Gastroesophageal sphincter (tissue), 4 donors: ENCODE measurements at places on chromosomes 5 and 9. TPM values are rescaled to one million over a fixed set of nuclear protein-coding genes. Genes with fewer than 3 reads are reported as not detected.

Gene CTNNA1
- 423 TPM for total RNA-seq

GRCh38 chr5:175606409-175606808 is 51.5 kb upstream of the HRH2 start:
- ATAC-seq = no peak

DNA sequence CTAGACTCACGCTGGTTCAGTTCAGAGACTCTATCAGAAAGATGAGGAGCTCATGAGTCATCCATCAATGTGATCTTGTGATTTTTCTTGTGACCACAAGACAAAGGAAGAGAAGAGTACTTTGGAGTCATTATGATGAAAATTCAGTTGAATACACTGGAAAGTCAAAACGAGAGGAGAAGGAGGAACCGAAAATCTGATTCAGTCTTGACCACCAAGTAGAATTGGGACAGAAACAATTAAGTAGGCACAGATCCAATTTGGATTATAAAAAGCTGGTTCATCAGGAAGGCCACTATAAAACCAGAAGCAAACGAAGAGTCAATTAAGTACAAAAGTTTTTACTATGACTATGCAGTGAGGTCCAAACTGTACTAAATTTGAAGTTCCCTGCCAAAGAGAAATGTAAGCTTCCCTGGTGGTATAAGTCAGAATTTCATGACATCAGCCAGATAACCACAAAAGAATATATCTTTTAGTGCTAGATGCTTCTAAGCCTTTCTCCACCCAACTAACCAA is 90.9 kb downstream of the THBS4 start:
- ATAC-seq = peak; percentile 52

- no peak for ATAC-seq
Observed at GRCh38 chr5:88058625-88059024, 210.0 kb downstream of the TMEM161B start.

DNA sequence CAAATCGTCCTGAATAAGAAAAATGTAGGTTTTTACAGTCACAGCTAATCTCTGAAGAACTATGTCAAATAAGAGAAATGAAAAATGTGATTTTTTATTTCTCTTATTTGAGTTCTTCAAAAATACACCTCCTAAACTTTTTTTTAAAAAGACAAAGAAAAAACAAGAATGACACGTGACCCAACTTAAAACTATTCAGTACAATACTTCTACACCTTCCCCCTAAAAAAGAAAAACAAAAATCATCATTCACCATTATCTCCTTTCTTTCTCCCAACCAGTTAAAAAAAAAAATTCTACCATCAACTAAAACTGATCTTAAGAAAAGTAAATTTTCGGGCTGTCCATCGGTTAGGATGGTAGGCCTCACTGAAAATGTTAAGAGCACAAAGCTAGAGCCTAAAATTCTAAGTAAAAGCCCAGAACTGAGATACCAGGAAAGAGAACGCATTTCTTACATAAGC is 2.1 kb downstream of the RNF145 start:
- no peak for ATAC-seq

Gene ARSI
- total RNA-seq = 5.3 TPM

GRCh38 chr9:118693645-118694044 is 675.6 kb downstream of the BRINP1 start:
- ATAC-seq = no peak

Gene TXNDC8
- total RNA-seq = not detected

GRCh38 chr5:88116396-88116795 is 152.2 kb downstream of the TMEM161B start:
- no peak for ATAC-seq

GRCh38 chr9:89929673-89930480 is 325.1 kb downstream of the GADD45G start:
- peak; percentile 45 for ATAC-seq

GRCh38 chr5:76663573-76663972 is 40.4 kb upstream of the F2RL2 start:
- no peak for ATAC-seq

DNA sequence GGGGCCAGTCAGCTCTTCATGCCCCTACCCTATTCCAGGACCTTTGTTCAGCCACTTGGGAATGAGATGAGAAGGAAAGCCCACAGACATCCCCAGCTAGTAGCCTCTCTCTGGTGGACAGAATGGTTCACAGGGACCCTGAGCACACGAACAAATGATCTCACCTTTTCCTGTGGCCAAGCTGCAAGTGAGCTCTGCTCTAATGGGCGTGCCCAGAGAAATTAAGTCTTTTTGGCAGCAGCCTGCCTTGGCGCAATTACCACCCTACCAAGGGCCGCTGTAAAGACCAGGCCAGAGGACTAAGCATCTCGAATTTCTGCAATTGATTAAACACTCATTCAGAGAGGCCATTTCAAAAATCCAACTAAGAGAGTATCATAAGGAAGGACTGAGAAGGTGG is 56.0 kb downstream of the WHRN start:
- no peak for ATAC-seq

Gene SPATA31C2
- total RNA-seq = not detected

Gene MEF2C
- total RNA-seq = 27.6 TPM

Gene WWC1
- total RNA-seq = 6.9 TPM

DNA sequence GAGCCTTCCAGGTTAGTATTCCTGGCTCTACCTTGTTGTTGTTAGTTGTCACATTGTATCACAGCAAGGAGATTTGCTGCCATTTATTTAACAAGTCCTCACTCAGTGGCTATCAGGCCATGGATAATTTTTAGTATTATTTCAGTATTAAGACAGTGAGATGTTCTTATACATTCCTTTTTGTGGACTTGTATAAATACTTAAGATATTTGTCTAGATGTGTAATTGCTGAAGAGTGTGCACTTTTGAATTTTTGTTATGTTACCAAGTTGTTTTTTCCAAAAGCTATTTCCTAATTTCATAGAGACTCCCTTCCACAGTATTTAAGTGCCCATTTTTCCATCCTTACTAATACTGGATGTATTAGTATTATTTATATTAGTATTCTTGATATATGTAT is 22.0 kb downstream of the SLC36A1 start:
- ATAC-seq = no peak

Gene PCDH12
- 6.8 TPM for total RNA-seq

- ATAC-seq = no peak
Observed at GRCh38 chr5:71778678-71779276, 59.7 kb downstream of the CARTPT start.

DNA sequence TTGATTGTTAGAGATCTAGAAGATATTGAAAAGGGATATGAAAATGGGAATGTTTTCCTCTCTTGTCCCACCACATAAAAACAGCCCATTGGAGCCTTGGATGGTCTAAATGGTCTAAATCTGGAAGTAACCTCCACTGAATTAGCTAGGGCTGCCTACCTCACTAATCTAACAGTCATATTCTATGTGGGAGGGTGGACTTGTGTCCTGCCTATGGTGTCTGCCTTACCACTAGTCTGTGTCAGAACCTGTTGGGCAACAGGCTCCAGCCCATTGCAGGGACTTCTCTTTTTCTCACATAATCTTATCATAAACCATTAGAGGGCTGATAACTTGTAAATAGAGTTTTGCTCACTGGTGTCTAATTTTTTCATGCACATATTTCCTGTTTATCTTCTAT is 548.8 kb upstream of the CDH18 start:
- no peak for ATAC-seq

- ATAC-seq = no peak
Observed at GRCh38 chr9:89955144-89955543, 350.3 kb downstream of the GADD45G start.

Gene SPATA6L
- total RNA-seq = 1.9 TPM

DNA sequence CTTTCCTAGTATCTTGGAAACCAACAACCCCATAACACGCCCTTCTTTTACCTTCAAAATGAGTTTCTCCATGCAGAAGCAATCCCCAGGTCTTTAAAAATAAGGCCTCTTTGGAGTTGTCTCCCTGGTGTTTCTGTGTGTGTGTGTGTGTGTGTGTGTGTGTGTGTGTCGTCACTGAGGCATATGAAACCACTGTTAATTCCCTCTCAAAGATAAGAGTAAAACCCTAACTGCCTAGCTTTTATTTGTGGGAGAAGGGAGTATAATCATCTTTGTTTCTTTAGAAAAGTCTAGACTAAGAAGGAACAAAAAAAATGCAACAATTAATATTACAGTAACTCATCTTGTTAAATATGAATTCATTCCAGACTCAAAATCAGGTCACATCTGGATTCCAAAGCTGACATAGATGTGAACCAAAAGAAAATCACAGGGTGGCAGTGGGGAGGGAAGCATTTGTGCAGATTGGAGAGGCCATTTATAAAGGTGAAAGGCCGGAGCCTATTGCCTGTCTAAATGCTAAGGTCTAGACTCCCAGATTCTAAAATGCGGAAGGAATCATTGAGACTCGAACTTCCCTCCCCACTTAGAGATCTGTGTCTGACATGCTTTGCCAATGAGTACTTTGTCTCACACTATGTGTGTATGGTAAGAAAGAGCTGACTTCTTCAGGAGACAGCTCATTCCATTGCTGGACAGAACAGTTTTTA is 91.4 kb downstream of the ZNF366 start:
- ATAC-seq = no peak

GRCh38 chr9:90034071-90034470 is 429.3 kb downstream of the GADD45G start:
- ATAC-seq = no peak

Gene FBP1
- total RNA-seq = 0.72 TPM

Gene GLDC
- 0.62 TPM for total RNA-seq

DNA sequence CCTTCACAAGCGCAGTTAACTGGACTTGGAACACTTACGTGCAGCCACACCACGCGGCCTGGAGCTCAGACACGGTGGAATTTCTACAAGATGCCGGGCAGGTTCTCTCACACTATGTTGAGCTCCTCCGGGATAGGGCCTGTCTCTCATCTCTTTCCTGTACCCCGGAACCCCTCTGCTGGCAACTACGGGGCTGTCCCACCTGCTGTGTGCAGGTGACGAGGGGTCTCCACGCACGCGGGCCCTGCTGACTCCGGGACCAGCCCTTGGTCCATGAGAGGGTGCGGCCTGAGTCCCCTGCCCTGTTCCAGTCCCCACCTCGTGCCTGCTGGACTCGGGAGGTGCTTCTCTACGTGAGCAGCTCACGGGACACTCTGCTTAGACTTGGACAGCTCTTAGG is 40.1 kb downstream of the SLC6A3 start:
- ATAC-seq = no peak

DNA sequence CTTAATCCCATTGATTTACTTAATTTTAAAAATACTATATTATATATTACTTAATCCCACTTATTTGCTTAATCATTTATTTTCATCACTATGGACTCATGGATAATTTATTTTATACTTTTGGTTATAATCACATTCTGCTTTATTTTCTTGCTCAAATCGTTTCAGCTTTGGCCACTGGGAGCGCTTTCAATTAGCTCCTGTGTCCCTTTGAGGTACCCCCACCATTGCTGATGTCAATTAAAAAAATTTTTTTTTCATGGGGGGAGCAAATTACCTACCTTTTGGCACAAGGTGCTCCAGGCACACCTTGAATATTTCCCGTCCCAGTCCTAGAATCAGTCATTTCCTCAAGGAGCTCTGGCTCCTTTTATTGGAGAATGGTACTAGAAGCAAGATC is 1.4 kb upstream of the TRIO start:
- ATAC-seq = no peak

- no peak for ATAC-seq
Observed at GRCh38 chr9:672851-673250, 168.6 kb upstream of the DMRT1 start.

GRCh38 chr5:163384669-163385068 is 52.7 kb upstream of the CCNG1 start:
- ATAC-seq = no peak

DNA sequence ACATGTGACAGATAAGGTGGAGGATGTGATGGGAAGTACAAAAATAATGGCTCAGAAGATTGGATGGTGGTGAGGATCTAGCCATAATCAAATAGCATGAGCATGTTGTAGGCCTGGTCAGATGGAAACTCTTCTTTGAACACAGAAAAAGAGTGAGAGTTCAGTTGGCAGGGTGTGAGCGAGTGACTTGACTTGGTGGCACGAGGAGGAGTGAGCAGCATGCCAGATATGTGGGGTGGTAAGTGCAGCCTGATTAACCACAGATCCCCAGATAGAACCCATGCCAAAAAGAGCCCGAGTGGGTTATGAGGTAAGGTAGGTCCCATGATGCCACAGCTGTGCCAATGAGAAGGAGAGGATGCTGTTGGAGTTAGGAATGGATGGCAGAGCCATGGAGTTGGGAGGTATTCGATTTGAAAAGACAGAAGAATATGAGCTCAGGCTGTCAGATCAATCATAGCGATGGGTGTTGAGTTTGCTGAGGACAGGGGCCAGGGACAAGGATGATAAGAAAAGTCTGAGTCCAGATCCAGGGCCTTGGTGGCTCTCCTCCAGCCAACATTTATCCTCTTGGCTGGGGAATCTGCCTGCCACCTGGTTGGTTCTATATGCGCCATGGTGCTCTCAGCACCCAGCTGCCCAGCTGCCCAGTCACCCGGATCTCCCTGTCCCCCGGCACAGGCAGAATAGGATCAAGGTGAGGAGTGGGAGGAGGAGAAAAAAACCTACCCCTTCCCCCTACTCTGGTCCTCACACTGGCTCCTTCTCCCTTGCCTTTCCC is 16.5 kb downstream of the GARNL3 start:
- ATAC-seq = no peak

GRCh38 chr5:145360936-145361335 is 474.2 kb downstream of the PRELID2 start:
- no peak for ATAC-seq

- peak; percentile 67 for ATAC-seq
Observed at GRCh38 chr5:73311291-73312110, 137.1 kb downstream of the FOXD1 start.

Gene CCL27
- not detected for total RNA-seq

Gene FOXD4
- 0.13 TPM for total RNA-seq

- ATAC-seq = peak; percentile 28
Observed at GRCh38 chr5:68137511-68138140, 77.9 kb upstream of the PIK3R1 start.

- ATAC-seq = no peak
Observed at GRCh38 chr5:143790457-143791112, 21.4 kb upstream of the HMHB1 start.

Gene CDX1
- total RNA-seq = not detected
